ENCODE measurements at places on chromosomes 16 and 17.
A peak's percentile ranks its signal among the peaks of the same experiment; 100 is the strongest.

DNA sequence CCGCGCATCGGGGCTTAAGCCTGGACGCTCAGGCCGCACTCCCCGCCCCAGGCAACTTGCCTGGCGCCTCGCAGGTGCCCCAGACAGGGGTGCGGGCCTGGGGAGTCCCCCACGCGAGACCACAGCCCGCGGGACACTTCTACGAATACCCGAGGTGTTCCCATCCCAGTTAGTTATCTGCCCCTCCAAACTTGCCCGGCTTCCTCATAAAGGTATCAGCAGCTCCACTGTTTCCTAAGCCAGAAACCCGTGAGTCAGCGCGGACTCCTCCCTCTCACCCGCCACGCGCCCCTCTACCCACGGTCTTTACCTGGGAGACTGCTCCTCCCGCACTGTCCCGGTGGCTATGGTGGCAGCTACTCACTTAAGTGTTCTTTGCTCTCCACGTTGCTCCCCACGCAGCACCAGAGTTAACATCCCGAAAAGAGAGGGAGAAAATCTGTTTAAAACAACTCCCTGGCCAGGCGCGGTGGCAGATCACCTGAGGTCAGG lies 1.0 kb upstream of the CREBBP start:
- DNase-seq: no peak

DNA sequence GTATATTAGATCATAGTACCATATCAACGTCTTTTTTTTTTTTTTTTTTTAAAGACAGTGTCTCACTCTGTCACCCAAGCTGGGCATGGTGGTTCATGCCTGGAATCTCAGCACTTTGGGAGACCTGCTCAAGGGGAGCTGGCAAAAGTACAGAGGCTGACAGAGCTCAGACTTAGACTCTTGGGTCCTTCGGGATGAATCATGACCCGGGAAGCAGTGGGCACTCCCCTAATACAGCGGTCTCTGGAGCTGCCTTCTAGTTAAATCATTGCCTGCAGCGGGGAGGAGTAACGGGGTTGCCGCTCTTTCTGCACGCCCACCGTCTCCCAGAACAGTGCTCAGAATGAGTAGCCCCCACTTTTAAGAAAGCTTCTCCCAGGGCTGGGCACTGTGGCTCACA lies 174.4 kb downstream of the CPPED1 start:
- DNase-seq: no peak

- no peak for DNase-seq
Measured at GRCh38 chr17:63433746-63434591, 12.1 kb downstream of the CYB561 start.

DNA sequence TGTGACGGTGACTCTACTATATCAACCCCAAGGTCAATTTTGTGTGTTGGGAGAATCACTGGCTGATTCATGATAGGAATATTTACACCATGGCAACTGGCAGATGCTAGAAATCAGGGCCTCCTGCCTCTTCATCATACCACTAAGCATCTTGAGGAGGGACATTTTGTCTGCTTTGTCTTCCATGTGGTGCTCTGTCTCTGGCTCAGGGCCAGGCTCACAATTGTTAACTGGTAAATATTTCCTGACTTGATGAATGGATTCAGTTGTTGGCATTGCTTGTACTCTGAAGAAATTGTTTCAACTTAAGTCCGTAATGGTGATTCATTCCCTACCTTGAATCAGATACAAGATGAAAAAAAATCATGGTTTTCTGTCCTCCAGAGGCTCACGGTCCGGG lies 292.7 kb downstream of the HAPSTR1 start:
- DNase-seq: no peak

DNA sequence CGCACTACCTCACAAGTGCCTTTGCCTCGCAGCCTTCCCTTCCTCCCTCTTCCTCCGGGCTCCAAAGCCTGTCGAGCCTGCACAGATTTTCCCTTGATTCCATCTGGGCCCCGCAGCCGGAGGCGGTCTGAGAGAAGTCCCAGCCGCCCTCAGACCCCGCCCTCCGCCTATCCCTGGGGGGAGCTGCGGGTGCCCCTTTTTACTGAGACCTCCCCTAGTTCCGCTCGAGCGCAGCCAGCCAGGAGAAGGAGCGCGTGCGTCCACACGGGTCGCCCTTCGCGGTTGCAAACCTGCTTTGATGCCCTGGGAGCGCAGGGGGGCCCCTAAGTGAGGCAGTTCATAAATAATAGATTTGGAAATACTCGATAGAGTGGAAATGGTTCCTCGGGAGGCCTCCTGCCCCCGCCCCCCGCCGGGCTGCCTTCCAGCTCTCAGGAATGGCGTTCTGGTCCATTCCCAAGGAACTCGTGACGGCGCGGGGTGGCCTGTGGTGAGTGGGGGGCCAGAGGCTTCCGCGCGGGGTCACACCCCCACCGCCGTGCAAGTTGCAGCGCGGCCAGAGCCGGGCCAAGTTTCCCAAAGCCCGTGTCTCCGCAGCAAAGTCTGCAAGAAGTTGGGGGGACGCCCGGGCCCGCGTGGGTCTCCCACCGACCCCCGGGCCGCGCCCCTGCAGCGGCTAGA lies 610 bp downstream of the C16orf74 start:
- DNase-seq: no peak

GRCh38 chr17:47253541-47254402 lies at the start of gene ITGB3:
Gene ITGB3 (plus strand): TSS chr17:47253827. CDS start chr17:47253862, 35 bp downstream.
- peak; percentile 29 for DNase-seq

DNA sequence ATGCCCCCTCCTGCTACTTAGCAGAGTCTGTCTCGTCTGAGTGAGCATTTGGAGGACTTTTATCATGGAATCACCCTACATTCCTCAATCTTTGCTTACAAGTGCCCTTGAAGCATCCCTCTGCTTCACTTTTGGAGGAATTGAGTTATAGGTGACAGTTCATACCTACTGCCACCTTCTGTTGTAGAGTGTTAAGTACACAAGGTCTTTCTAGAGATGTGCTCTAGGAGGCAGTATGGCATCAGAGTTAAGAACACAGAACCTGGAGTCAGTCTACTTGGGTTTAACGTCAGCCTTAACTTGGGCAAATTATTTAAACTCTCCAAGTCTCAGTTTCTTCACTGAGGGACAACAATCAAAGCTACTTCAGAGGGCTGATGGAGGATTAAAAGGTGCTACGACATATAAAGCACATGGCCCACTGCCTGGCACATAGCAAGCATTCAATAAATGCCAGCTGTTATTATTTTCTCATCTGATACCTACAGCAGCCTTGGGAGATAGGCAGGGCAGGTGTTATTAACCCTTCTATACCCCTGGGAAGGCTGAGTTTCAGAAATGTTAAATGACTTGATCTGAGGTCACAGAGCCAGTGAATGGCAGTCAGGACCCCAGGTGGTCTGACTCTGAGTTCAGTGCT lies 62.2 kb downstream of the UTP18 start:
- DNase-seq: no peak

DNA sequence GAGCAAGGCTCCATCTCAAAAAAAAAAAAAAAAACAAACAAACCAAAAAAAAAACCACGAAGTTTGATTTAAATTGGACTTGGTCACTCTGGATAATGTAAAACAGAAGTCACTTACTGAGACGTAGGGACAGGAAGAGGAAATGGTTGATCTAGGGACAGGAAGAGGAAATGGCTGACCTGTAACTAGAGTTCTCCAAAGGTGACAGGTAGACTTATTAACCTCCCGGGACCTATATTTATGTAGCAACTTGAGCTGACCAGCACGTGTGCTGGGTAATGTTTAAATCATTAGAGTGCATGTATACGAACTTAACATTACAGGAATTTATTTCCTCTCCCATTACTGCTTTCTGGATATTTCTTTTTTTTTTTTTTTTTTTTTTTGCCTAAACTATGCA lies 81.5 kb upstream of the DHX40 start:
- DNase-seq: no peak

DNA sequence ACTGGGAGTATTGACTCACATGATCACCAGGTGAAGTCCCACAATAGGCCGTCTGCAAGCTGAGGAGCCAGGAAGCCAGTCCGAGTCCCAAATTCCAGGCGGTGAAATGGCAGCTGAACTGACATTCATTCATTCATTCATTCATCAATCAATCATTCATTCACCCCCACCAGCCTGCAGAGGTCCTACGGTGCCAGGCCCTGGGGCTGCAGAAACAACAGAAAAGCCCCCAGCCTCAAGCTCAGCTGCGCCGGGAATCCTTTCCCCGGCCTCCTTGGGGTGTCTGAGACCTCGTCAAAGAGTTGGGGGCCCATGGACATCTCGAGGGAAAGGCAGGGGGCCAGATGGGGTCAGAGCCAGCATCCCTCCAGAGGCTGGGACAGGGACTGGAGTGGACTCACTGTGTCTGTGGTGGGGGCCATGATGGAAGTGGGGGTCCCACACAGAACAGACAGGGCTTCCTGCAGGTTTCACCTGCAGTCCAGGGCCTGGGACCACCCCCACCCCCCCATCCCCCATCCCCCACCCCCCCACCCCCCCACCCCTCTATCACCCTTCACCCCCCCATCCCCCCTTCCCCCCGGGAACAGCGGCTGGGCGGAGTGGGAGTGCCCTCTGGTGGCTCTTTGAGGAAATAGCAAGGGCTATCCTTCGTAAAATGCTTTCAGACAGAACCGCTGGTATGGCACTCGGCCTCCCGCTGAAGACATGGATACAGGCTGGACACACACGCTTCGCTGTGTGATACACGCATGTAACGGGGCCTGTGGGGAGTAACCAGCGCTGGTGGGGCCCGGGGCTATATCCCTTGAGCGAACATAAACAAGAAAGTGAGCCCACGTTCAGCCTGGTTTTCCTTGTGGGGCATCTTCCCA lies 8.5 kb upstream of the ZC3H18 start:
- DNase-seq: peak; percentile 15

DNA sequence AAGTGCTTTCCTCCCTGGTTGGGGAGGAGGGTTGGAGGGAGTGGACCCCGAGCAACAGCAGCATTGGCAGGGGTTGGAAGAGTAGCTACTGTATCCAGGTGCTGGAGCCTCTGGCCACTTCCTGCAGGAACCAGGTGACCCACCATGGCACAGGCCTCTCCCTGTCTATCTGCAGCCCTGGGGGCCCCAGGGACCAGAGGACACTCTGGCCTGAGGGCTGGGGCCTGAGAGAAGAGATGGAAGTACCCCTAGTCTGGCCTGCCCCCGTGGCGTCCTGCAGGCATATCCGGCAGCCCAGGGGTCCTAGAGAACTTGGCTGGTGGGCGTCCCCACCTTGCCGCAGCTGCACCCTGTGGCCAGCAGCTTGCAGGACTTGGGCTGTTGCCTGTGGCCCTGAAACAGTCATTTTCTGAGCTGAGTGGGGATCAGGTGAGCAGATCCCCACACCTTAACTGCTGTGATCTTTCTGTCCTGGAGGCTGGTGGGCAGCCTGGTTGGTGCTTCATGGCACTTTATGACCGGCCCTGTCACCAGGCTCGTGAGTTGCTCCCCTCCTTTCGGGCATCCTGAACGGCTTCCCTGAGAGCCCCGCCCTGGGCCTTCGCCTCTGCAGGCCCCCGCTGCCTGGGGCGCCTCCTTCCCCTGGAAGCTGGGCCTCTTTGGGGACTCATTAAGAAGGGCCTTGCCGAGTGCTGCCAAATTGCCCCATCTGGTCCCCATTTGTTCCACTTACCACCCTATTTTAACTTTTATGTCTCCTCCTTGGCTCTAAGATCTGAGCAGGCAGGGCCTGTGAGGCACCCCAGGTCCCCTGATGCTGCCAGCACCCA lies 298.6 kb downstream of the SEC14L1 start:
- no peak for DNase-seq

DNA sequence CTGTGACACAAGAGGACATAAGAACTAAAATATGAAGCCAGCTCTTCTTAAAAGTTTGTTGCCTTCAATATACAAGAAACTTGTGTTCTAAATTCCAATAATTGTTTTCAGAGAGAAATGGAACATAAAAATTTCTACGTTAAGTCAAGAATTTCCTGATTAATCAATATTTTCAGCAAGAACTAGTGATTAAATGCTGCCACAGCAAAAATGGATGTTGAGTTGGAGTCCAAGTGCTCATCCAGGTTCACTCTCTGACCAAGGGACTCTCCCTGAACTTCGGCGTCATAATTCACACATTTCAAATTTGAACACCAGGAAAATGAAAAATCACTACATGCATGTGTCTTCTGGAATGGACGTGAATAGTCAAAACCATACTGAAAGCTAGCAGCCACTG lies 1263.6 kb upstream of the GOT2 start:
- no peak for DNase-seq

- DNase-seq: no peak
Measured at GRCh38 chr17:9299695-9300094, 275.9 kb downstream of the STX8 start.

DNA sequence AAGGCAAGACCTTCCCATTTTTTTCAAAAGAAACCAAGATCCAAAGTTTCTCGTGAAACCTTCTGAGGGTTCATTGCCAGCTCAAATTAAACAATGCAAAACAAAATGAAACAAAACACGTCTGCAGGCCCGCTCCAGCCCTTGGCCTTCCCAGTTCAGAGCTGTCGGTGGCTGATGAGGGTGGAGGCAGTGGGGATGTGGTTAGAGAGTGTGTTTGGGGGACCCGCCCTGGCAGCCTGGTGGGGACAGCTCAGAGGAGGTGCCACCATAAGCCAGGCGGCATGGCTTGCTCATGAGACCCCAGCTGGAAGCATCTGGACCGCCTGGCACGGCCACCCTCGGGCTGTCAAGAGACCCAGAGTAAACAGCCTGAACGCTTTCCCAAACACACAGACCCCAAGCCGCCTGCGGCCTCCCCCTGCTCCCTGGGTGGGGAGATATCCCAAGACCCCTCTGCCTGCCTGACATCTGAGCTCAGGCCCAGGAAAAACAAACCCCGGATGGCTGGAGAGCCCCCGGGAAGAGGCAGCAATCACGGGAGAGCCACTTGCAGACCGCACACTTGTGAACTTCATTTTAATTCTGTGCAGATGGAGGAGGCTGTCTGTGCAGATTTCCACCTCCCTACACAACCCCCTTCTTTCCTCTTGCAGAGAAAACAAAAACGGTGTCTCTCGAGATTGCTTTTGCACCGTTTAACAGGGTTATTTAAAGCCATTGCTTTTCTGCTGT lies 35.4 kb upstream of the LITAF start:
- no peak for DNase-seq

- DNase-seq: no peak
Measured at GRCh38 chr16:27414788-27415431, 12.9 kb downstream of the IL21R start.

DNA sequence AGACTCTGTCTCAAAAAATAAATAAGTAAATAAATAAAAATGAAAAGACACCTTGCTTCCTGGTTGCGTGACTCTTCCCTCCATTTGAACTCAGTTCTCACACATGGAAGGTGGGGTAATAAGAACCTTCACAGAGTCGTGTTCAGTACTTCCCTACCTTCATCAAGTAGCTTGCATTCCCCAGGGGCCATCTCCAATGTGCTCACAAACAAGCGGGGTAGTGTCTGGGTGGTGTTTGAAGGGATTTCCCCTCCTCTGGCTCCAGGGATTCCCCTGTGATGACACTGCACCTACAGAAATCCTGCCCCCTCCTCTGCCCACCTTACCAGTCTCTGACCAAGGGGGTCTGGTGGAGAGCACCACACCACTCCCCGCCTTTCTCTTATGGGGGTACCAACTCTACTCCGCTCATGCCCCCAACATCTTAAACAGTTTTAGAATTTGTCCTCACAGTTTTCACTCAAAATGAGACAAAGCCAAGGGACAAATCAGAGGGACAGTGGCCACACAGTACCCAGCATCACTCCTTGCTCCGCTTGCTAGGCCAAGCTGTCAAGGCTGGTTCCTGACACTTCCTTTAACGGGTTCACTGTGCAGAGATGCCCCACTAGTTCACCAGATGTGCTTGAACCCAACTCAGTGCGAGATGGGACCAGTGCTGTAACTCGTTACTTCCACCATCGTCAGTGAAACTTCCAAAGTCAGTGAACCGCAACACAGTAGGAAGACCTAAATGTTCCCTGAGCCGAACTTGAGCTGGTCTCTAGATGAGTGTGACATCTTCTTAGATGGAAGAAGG lies 69.1 kb downstream of the COPRS start:
- DNase-seq: no peak

- no peak for DNase-seq
Measured at GRCh38 chr16:25141648-25142047, 30.1 kb downstream of the LCMT1 start.
